Renal cortex interstitium (tissue), 15 donors: ENCODE measurements at places on chromosomes 4 and X. TPM values are rescaled to one million over a fixed set of nuclear protein-coding genes. Genes with fewer than 3 reads are reported as not detected.

- DNase-seq: no peak
Measured at GRCh38 chr4:136103616-136104015, 1428.7 kb downstream of the PCDH18 start.

DNA sequence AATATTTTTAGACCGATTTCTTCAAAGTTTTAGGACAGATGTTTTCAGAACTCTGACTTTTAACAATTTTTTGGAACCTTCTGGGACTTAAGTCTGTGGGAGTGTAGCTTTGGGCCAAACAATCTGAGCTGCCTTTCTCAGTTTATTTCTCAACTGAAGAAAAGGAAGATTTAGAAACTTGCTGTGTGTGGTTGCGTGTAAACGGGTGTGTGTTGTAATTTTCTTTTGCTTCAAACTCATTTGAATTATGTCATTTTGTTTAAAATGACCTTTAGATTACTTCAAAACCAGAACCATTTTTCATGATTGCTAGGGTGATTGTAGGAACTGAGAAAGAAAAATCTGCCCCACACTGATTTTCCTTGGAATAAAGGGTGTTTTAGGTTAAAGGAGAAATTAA, 577.7 kb upstream of the GALNTL6 start:
- DNase-seq: no peak

GRCh38 chrX:94454606-94455005, 780.6 kb downstream of the FAM133A start:
- no peak for DNase-seq

DNA sequence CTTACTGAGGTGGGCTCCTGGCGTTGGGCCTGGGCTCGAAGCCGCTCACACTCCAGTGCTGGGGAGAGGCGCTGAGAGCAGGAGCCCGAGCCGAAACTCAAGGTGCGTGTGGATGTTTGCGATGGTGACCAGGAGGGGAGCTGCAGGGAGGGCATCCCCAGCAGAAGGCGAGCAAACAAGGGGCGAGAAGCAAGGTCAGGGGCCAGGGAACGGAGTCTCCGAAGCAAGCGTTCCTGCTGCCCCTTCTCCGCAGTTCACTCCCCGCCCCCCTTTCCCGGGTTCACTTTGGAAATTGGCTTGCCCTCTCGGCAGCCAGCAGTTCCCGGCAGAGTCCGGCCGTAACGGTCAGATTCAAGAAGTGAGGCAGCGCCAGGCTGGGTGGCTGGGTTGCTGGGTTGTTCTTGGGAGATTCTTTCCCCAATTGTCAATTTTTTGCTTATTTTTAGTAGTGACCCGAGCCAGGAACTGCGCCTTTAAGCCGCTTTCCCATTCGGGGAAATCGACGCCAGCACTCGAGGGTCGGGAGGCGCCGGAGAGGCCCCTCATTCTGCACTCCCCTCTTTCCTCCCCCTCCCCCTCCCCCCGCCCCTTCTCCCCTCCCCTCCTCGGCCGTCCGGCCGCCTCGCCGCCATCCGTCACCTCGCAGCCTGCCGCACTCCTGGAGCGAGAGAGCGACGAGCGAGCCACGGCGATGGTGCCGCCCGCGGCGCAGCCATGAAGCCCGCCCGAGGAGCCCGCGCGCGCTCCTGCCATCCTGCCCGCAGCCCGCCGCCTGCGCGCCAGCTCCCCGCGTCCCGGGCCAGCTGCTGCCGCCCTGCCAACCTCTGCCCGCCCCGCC, at the start of gene FRMPD3:
FRMPD3 (plus strand) TSS at position 655 of the 838 bp plus-strand sequence. CDS start 76,937 bp downstream, outside the sequence.
- DNase-seq: no peak

The MTHFD2L gene
- 26.7 TPM for polyA plus RNA-seq

The ADH1B gene
- 25.3 TPM for polyA plus RNA-seq
